Endothelial cell (in vitro differentiated cells): ENCODE measurements at places on chromosomes 12 and 14. TPM values are rescaled to one million over a fixed set of nuclear protein-coding genes. Genes with fewer than 3 reads are reported as not detected.
A peak's percentile ranks its signal among the peaks of the same experiment; 100 is the strongest.

KRT75 gene
- not detected for total RNA-seq

GLRX5 gene
- 40.3 TPM for total RNA-seq

ERP27 gene
- 0.46 TPM for total RNA-seq

ASCL1 gene
- not detected for total RNA-seq

CD163L1 gene
- 0.69 TPM for total RNA-seq

RNU4-1 gene
- total RNA-seq = 6,066 TPM

IFNG-AS1 gene
- not detected for total RNA-seq

DNA sequence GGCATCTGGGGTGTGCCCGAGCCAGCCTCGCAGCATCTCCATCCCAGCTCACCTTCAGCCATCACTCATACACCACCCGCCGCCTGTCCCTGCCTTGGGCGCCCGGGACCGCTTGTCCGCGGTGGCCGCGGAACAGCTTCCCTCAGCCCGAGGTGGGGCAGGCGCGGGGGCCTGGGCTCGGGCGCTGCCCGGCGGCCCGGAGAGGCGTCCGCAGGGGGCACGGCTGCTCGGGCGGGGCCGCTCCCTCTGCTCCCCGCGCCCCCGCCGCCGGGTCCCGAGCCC lies 430 bp downstream of the SLC41A2 start:
- H3K27ac ChIP-seq = no peak overlapping the region
- H3K4me1 ChIP-seq = no peaks in the 10 kb centered on the region
- peak overlapping the region; percentile 88 for H3K4me3 ChIP-seq

DNA sequence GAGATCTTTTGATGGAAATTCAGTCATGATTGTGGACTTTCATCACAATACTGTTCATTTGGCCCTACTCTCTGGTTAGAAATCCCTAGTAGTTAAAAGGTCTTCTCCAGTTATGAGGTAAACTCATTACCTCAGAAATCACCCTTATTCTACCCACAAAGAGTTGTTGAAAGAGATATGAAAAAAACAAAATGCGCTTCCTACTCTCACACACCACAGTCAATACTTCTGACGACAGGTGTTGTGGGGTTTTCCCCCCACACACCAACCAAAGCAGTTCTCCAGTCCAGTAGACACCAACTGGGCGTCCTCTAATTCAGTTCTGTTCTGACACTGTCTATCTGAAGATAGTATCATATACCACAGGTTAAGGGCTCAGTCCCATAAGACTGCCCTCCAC lies 54.9 kb downstream of the TRMT5 start:
- H3K36me3 ChIP-seq = no peaks in the 10 kb centered on the region
- no peak overlapping the region for H3K4me3 ChIP-seq
- peaks cover 2% of the 10 kb centered on the region for H3K27me3 ChIP-seq
- H3K27ac ChIP-seq = no peak overlapping the region
- no peaks in the 10 kb centered on the region for H3K4me1 ChIP-seq

DNA sequence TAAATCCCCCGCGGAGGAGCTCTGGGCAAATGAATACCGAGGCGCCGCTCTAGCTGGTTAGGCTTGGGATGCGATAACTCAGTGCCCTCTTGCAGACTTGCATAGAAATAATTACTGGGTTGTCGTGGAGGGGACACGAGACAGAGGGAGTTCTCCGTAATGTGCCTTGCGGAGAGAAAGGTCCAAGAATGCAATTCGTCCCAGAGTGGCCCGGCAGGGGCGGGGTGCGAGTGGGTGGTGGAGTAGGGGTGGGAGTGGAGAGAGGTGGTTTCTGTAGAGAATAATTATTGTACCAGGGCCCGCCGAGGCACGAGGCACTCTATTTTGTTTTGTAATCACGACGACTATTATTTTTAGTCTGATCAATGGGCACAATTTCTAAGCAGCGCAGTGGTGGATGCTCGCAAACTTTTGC lies 2.5 kb upstream of the TBX5 start:
- DNase-seq = no peak
- H3K4me3 ChIP-seq = no peak overlapping the region
- peaks cover 45% of the 10 kb centered on the region for H3K4me1 ChIP-seq
- no peak overlapping the region for H3K27ac ChIP-seq
- H3K27me3 ChIP-seq = peaks cover 48% of the 10 kb centered on the region
- H3K36me3 ChIP-seq = no peaks in the 10 kb centered on the region

GRCh38 chr14:37262649-37263048 lies 64.9 kb downstream of the MIPOL1 start:
- H3K27ac ChIP-seq = no peak overlapping the region
- no peaks in the 10 kb centered on the region for H3K27me3 ChIP-seq
- H3K36me3 ChIP-seq = no peaks in the 10 kb centered on the region
- no peak for DNase-seq
- H3K4me1 ChIP-seq = no peaks in the 10 kb centered on the region

- no peak overlapping the region for H3K27ac ChIP-seq
- no peak overlapping the region for H3K4me3 ChIP-seq
- H3K4me1 ChIP-seq = no peaks in the 10 kb centered on the region
- H3K27me3 ChIP-seq = no peaks in the 10 kb centered on the region
- no peak for DNase-seq
Observed at GRCh38 chr14:102277874-102278630, 26.9 kb downstream of the MOK start.

GRCh38 chr12:124457287-124458219 lies 109.9 kb downstream of the NCOR2 start:
- no peak overlapping the region for H3K4me3 ChIP-seq
- peaks cover 9% of the 10 kb centered on the region for H3K4me1 ChIP-seq

DNA sequence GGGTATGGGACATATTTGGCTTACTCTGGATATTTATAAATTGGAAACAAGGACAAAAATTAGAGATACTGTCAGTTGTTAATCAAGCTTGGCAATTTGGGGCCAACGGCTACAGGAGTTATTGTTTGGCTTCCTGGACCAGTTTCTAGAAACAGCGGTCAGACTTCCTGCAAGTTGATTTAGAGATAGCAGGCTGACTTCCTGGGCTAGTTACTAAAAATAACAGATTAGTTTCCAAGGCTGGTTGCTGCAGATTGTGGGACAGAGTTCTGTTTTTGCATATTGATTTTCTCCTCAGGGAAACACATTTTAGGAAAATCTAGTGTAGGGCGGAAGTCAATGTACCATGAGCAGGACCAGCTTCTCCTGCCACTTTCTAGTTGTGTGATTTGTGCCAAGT lies 144.0 kb upstream of the TMPO start:
- H3K36me3 ChIP-seq = no peaks in the 10 kb centered on the region
- H3K4me1 ChIP-seq = peaks cover 20% of the 10 kb centered on the region
- no peak overlapping the region for H3K27ac ChIP-seq
- no peaks in the 10 kb centered on the region for H3K27me3 ChIP-seq

DNA sequence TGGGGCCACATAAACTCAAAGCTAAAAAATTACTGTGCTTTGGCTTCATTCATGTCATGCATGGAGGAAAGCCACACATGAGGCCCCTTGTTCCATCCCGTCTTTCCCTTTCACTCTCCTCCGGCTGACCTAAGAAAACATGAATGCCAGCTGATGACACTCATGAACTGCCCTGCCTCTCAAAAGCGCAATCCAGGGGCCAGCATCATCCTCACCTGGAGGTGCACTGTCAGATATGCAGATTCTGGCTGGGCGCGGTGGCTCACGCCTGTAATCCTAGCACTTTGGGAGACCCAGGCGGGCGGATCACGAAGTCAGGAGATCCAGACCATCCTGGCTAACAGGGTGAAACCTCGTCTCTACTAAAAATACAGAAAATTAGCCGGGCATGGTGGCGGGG lies 116.1 kb upstream of the FOXN3 start:
- H3K36me3 ChIP-seq = peaks cover 5% of the 10 kb centered on the region
- no peak overlapping the region for H3K4me3 ChIP-seq
- peaks cover 22% of the 10 kb centered on the region for H3K4me1 ChIP-seq
- no peak for DNase-seq
- H3K27me3 ChIP-seq = peaks cover 2% of the 10 kb centered on the region
- H3K27ac ChIP-seq = no peak overlapping the region

DNA sequence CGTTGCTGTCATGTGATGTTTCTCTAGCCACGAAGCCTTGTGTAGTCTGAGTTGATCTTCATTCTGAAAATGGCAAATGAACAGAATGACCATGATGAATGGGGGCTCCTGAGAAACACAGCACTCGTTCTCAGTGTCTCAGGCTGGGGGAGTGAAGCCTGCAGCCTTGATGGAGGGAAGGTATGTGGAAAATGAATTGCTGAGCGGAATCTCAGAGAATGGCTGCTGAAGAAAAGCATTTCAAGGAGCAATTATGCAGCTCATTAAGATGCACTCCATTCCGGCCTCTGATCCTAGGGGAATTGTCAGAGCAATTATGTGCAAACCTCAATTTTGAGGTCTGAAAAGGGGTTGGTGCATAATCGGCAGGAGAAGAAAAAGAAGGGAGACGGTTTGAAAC lies 167.1 kb downstream of the CHST11 start:
- H3K4me1 ChIP-seq = no peaks in the 10 kb centered on the region
- no peak for DNase-seq
- H3K27me3 ChIP-seq = peaks cover 4% of the 10 kb centered on the region
- no peaks in the 10 kb centered on the region for H3K36me3 ChIP-seq

DNA sequence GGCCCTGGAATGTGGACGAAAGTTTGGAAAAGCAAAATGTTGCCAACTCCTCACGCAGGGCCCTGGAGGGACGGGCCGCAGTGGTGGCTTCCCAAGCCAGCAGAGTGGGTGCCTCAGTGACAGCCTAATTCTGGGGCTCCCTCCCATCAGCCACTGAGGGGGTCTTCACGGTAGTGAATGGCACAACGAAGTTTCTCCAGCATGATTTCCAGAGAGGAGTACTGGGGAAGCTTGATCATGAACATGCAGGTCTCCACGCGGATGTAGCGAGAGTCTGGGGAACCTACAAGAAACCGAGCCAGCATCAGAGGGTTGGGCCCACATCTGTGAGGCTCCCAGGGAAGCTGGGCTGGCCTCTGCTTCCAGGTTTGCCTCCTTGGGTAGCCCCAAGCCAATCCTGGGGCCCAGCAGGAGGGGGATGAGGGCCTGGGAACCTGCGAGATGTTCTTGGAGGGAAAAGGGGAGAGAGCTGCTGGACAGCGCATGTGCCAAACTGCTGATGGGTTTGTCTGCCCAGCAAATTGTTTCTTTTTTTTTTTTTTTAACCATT lies 37.0 kb downstream of the TRAFD1 start:
- H3K4me1 ChIP-seq = no peaks in the 10 kb centered on the region
- no peak for DNase-seq
- peak overlapping the region; percentile 18 for H3K4me3 ChIP-seq
- no peak overlapping the region for H3K27ac ChIP-seq

- H3K27ac ChIP-seq = no peak overlapping the region
- peaks cover 5% of the 10 kb centered on the region for H3K4me1 ChIP-seq
- H3K36me3 ChIP-seq = no peaks in the 10 kb centered on the region
- H3K4me3 ChIP-seq = no peak overlapping the region
Observed at GRCh38 chr14:103973354-103973753, 31.0 kb upstream of the RD3L start.

DNA sequence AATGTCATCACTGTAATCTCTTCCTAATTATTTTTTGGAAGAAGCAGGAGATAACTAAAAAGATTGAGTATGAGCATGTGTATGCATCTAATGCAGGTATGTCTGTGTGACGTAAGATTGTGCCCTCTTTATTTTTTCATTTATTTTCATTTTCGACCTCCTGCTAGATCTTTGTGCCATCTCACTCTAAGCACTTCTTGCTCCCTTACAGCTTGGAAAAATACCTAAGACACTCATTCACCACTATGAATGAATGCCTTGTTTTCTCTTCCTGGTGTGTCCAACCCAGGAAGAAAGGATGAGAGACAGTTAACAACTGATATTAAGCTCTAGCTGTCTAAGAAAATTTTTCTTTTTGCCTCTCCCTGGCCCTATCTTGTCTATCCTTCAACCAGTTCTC lies 76.8 kb upstream of the CISTR start:
- no peaks in the 10 kb centered on the region for H3K36me3 ChIP-seq
- DNase-seq = no peak
- no peaks in the 10 kb centered on the region for H3K27me3 ChIP-seq
- H3K27ac ChIP-seq = no peak overlapping the region

DNA sequence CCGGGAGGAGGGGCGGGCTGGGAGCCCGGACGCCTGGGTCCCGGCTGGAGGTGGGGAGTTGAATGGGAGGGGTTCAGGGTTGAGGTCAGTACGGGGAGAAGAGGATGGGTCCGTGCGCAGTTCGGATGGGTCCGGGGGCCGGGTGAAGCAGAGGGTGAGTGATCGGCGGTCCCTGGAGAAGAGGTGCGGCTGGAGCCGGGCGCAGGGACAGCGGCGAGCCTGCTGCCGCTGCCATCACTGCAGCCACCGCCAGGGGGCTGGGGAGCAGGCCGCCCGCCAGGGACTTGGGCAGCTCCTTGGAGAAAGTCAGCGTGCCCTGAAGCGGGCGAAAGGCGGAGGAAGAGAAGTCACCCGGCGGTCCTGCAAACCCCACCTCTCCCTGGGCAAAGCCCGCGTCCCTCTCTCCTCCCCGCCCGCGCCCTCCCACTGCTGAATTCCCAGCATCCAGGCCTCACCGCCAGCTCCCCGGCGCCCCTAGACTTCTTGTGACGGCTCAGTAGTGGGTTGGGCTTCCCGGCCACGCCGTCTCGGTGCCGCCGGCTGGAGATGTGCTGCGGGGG lies 6.0 kb upstream of the GPR84 start:
- peak; percentile 92 for DNase-seq
- H3K36me3 ChIP-seq = peaks cover 6% of the 10 kb centered on the region
- peaks cover 50% of the 10 kb centered on the region for H3K4me1 ChIP-seq
- no peak overlapping the region for H3K4me3 ChIP-seq
- H3K27ac ChIP-seq = no peak overlapping the region

DNA sequence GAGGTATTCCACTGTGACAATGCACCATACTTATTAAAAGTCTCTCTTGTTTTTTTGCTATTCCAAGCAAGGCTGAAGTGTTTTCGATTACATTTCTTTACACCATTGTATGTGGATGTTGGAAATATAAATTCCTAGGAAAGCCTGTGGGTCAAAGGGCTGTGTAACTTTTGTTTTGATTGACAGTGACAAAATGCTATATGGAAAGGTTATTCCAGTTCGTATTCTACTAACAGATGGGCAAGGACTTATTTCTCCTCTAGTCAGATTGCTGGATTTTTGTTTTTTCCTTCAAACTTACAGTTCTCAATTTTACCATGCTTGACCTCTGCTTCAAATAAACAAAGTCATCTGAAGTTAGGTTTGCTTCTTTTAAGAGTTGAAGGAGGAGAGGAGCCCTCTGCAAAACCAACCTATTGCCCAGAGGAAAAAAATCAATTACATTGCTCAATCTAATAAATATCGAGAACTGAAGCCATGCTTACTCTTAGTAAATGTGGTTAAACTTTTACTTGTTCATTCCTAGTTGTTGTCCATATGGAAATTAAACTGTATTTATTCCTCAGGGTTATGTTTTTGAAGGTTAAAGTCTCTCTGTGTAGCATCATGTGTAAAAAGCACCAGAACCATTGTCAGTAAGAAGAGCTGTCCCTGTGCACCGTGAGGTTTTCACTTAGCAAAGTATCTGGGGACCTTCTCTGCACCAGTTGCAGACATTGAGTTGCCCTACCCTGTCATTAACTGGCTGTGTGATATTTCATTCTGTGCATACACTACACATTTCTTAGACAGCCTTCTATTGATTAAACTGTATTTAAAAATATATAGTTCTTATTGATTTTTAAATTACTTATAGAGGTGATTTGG lies 26.9 kb downstream of the GLT1D1 start:
- no peaks in the 10 kb centered on the region for H3K27me3 ChIP-seq
- H3K4me3 ChIP-seq = no peak overlapping the region
- peaks cover 3% of the 10 kb centered on the region for H3K36me3 ChIP-seq
- DNase-seq = no peak
- H3K4me1 ChIP-seq = no peaks in the 10 kb centered on the region
